Forelimb muscle (tissue), 1 donor: ENCODE measurements at places on chromosomes 2 and 18.
A peak's percentile ranks its signal among the peaks of the same experiment; 100 is the strongest.

DNA sequence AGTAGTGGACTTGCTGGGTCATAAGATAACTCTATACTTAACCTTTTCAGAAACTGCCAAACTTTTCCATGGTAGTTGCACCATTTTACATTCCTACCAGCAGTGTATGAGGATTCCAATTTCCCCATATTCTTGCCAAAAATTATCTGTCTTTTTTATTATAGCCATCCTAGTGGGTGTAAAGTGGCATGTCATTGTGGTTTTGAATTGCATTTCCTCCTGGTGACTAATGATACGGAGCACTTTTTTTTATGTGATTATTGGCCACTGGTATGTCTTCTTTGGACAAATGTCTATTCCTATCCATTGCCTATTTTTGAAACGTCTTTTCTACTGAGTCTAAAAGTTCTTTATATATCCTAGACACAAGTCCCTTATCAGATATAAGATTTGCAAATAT, 44.3 kb downstream of the CACNB4 start:
- no peak for DNase-seq

DNA sequence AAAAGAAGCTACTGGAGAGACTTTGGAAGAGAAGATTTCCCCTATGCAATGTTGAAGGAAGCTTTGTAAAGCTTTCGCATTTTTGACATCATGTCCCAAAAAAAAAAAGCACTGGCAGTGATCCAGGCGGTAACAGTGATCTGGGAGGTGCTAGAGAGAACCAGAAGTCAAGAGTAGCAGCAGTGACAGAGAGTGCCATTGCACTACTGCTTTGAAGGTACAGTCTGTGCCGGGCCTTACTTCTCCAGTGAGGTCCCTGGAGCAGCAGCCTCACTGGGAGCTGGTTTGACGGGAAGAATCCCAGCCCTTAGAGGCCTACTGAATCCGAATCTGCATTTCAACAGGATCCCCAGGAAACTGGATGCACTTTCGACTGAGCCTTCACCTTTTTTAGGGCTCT, 50.9 kb upstream of the ATL2 start:
- no peak for DNase-seq

GRCh38 chr18:63229971-63230370, 89.6 kb downstream of the BCL2 start:
- DNase-seq, result no peak

GRCh38 chr18:38751898-38752297, 1186.3 kb upstream of the CELF4 start:
- DNase-seq, result no peak

- DNase-seq, result peak; percentile 46
These were observed 93.6 kb downstream of the ZAP70 start for GRCh38 chr2:97806738-97807618.
